NCI-H526 treated with DMSO at 0.1 percent for 48 hours (cell line): ENCODE measurements at places on chromosomes 1 and 21.

GRCh38 chr1:88943241-88943640 lies 49.2 kb downstream of the KYAT3 start:
- DNase-seq: no peak

DNA sequence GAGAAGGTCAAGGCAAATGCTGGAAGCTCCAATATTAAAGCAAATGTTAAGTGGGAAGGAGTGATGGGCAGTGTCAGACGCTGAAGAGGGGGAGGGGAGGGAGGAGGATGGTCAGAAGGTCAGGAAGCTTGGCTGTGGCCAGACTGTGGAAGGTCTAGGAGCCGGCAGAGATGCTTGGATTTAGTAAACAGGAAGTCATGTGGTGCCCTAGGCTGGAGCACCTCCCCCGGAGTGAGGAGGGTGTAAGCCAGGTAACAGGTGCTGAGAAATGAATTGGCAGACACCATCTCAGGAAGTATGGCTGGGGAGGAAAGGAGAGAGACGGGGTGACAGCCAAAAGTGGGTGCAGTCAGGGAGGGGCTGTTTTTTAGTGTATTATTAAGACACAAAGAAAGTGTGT lies 17.7 kb downstream of the CSMD2 start:
- DNase-seq: no peak

GRCh38 chr1:42735477-42736105 lies 4.4 kb downstream of the CLDN19 start:
- DNase-seq: no peak

GRCh38 chr1:47401761-47402160 lies 14.3 kb upstream of the FOXE3 start:
- no peak for DNase-seq

DNA sequence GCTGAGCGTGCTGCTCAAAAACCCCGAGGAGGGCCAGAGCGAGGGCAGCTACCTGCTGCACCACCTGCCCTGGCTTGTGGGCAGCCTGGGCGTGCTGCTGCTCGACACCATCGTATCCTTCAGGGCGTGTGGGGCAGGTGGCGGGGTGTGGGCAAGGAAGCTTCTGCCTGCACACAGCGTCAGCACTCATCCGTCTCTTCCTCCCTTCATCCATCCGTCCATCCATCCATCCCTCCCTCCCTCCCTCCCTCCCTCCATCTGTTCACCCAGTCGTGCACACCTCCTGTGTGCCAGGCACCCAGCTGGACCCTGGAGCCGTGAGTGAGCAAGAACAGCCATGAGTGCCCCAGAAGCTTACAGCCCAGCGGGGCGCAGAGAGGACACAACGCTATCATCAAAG lies 15.2 kb downstream of the SLC66A1 start:
- DNase-seq: no peak

DNA sequence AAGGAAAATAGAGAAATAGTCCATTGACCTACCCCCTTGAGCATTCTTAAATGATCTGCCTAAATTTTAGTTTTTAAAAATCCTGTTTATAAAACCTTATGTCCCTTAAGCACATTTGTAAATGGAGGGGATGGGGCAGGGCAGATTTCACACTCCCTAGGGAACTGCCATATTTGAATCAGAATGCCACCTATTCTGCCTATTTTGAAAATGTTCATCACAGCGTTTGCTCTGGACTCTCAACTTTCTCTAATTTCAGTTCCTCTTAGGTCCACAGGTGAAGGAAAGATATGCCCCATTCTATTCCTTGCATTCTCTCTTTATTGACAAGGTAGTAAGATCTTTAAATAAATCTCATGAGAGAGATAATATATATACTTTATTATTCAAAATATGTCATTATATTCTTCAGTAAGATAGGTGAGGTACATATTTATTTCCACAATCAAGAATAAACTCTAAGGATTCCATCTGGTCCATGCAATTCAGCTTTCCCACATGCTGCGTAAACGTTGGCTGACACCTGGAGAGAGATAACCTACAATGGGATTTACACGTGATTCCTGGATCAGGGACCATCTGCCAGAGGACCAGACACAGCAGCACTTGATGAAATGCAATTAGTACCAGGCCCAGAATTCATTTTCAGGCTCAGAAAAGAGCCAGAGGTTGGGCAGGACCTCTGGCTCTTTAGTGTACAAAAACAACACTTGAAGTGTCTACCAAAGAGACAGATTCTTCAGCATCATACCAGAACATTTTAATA lies 1.2 kb upstream of the LPGAT1 start:
- no peak for DNase-seq

DNA sequence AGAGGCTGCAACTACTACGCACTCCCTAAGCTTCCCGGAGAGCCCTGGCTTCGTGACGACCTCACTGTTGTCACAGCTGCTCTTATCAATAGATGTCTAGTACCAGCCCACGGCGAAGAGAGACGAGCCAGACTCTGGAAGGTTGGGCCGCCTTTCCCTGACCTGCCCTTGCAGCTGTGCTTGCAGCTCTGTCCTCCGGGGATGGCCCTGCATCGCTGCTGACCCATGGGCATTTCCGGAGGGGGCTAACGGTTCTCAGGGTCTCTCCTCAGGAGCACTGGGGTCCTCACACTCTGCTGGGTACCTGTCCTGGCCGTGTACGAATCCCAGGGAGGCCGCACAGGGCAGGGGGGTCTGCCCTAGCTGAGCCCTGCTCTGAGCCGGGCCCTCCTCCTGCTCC lies 93.8 kb upstream of the COL6A1 start:
- DNase-seq: no peak

DNA sequence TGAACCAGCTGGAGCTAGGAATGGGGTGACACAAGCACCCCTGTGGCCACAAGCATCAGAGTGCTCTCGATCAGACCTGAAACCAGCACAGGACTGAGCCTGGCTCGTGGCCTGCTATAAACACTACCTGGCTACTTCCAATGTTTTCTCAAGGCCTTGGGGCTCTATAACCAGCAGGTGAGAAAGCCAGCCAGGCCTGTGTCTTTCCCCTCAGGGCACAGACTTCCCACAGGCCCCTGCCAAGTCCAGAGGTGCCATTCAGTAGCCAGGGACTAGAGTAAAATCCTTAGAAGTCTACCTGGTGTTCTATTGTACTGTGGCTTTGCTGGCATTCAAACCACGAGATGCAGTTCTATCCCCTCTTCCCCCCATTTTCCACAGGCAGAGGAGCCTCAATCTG lies 22.6 kb downstream of the OR2G3 start:
- DNase-seq: no peak

DNA sequence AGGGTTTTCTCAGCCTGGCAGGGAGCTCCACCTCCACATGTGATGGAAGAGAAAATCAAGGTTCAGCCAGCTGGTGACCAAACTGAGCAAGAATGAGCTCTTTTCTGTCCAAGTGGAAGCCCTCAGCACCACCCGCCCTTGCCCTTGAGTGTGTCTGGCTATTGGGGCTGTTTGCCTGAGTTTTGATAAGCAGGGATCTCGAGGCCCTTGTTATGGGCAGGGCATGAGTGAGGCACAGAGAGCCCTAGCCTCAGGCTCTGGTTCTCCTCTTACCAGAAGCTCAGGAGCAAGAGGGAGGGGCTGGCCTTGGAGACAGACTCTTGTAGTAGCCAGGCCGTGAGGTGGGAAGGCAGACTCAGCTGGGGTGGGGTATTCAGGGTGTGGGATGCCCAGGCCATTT lies 37.5 kb upstream of the ARF1 start:
- no peak for DNase-seq

- DNase-seq: no peak
These were observed 83.4 kb downstream of the GREM2 start for GRCh38 chr1:240528591-240528990.

DNA sequence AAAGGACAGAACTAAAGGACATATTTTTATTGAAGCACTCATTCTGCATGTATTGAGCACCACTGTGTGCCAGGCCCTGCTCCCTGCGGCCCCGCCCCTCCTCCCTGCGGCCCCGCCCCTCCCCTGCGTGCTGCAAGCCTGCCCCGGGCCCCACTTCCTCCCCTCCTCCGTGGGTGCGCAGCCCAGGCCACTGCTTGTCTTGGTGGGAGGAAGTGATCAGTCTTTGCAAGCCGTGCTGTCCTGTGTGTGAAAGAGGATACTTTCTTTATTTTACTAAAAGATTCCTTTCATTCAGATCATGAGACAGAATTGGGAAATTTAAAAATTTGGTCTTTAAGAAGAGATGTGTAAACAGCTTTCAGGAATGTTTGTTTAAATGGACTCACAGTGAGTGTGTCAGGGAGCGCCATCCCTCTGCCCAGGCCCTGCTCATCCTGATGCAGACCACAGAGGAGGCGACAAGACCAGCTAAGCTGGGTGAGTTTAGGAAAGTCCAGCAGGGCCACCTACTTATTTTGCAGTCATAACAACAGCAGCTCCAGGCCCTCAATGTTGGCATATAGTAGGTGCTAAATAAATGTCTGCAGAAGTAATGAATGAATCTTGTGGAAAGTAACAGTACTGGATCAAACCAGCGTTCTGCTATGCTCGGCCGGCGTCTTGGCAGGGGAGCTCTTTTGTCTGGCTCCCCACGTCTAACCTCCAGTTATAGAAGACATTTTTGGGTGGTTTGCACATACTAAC lies 88.3 kb upstream of the SELENON start:
- DNase-seq: no peak

DNA sequence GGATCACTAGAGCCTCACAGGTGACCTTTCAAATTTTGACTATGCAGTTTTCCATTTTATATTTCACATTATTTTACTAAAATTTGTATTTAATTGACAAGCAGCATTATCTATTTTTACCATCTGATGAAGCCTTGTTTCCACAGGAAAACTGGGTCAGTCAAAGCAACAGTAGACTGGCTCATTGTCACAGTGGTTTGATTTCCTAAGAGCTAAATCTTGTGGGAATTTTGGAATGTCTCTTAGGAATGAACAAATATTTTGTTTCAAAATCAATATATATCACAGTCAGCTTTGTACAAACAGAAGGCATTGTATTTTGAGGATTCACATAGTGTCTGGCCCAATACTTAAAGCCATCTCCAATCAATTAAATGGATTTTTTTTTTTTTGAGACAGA lies 152.6 kb upstream of the RNPC3 start:
- DNase-seq: no peak

- DNase-seq: no peak
These were observed 91.6 kb upstream of the UBE2U start for GRCh38 chr1:64111787-64112186.

DNA sequence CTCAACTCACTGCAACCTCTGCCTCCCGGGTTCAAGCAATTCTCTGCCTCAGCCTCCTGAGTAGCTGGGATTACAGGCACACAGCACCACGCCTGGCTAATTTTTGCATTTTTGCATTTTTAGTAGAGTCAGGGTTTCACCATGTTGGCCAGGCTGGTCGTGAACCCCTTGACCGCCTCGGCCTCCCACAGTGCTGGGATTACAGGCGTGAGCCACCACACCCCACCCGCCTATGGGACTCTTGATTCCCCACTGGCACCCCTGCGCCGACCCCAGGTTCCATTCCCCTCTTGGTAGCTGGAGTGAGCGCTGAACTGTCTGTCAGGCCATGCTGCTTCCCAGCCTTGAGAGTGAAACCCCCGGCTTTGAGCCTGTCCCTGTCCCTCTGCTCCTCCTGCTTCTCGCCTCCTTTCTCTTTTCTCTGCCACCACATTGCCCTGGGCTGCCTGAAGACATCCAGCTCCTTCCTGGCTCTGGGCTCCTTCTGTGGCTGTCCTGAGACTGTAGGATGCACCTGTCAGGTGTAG lies 48.8 kb downstream of the IER5 start:
- no peak for DNase-seq

DNA sequence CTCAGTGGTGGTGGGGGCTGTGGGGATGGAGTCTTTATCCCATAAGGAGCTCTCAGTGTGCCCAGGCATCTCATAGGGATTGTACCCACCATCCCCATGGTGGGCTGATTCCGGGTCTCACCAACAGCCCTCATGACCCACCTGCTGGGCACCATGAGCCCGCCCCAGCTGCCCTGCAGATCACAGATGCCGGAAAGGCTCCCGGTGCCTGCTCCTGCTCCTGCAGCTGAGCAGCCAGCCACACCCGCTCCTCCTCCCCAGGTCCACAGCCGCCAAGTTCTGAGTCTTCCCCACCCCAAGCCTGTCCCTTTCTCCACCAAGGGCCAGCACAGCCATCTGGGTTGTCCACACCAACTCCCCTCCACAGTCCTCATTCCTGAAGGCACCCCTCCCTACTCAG lies 15.5 kb upstream of the TSPEAR start:
- DNase-seq: no peak

DNA sequence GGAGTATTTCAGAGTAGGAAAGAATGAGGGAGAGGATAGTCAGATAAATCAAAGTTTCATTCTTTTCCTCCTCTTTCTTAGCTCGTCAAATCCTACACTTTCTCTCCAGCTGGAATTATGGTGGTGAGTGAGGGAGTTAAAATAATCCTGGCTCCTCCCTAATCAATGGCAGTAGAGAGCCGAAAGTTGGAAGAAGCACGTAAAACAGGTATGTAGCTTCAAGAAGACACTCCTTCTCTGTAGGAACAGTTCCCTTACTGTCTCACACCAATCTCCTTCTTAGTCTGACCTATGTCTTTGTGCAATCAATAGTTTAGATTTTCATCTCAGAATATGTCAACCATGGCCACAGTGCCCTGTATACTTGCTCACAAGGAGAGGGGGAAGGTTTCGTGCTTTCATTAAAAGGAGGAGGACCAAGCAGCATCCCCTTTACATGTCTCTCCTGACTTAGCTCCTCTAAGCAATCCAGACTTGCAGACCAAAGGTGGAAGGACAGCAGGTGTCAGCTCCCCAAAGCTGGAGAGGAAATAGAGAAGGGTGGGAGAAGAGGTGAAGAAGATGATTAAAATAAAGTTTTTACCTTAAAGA lies 878 bp downstream of the MINDY1 start:
- DNase-seq: peak; percentile 65

DNA sequence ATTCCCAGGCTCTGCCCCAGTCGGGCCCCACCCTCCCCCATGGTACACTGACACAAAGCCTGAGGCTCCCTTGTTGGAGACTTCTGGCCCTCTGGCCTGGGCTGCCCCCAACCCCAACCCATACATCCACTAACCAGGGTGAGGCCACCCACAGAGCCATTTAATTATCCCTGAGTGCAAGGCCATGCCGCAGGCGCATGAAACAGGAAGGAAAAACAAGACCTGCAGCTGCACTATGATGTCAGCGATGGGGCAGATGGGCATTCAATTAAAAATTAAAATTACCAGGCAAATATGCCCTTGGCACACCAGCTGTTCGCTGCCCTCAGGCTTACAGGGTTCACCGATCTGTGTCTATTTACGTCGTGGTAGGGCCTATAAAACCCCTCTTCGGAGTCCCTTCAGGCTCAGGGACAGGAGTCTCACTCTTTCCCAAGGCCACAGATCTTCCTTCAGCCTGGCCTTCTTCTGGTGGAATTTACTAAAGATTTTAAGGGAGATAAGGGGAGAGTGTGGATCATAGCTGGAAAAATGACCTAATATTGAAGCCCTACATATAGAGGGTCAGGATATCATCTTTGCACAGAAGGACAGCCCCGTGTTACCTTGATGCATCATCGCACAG lies 29.6 kb upstream of the RGS16 start:
- DNase-seq: peak; percentile 96

DNA sequence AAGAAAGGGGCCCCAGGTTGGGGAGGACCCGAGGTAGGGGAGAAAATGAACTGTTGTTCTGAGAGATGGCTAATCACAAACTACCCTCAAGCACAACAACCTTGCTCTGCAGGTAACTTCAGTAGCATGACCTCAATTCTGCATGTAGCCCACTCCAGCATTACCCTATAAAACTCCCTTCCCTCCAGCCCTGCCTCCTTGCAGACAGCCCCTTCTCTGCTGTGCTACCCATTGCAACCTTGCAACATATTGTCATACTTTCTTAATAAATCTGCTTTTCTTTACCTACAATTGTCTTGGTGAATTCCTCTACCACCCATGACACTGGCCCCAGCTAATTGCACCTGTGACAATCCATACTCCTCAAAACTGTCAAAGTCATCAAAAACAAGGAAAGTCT lies 428.9 kb downstream of the MATN1 start:
- DNase-seq: no peak
